ENCODE measurements at places on chromosomes 16 and 17. TPM values are rescaled to one million over a fixed set of nuclear protein-coding genes. Genes with fewer than 3 reads are reported as not detected.

DNA sequence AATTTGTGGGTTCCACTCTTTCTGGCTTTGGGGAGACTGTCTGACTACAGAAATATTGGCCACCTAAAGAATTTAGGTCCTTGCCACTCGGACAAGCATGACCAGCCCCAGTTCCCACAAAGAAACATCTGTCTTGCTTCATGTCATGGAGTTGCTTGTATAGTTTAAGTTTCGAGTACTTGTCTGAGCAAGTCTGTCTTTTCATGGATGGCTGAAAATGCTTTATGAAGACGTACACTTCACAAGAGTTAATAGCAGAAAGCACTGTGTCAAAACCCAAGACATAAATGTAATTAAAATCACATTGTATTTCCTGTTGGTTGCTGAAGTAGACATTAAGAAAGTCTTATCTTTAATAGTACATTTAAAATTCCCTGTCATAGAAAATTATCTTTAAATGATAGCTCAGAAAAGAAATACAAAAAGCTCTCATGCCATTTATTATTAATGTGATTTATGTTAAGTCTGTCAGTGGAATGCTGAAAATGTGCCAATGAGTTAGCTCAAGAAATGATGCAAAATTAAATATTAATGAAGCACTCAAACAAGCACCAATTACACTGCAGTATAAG is 29.8 kb upstream of the XYLT2 start:
- no peak for DNase-seq

DNA sequence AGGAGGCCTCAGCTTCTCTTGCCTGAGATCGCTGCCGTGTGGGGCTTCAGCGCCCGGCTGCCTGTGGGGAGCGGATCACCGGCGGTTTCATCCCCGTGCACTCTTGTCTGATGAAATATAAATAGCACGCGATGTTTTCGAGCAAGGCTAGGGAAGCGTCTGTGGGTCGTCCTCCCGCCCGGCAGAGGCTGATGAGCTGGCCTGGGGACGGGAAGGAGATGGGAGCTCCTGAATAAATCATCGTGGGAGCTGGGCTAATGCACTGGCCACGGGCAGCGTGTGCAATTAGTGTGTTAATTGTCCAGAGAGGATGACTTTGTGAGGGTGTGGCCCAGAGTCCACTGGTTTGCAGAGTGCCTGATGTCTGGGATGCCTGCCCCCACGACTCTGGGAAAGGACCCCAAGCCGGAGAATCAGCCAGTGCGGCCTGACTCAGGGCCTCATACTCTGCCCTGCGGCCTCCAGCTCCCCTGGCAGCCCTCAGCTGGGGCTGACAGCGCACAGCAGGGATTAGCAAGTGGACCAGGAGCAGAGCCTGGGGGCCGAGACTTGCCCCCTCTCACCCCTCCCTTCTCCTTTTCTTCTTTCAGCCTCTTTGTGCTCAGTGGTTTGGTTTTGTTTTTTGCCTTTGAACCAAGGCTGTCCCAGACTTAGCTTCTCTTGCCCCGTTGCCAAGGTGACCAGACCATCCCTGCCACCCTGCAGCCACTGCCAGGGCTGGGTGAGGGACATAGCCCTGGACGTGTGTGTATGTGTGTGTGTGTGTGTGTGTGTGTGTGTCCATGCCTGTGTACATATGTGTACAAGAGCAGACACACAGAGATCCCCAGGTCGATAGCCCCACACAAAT is 21.4 kb downstream of the KCNJ12 start:
- DNase-seq, result no peak

- no peak for DNase-seq
Observed at GRCh38 chr16:87692176-87692575, 73.6 kb downstream of the KLHDC4 start.

GRCh38 chr16:47562366-47562765 is 101.2 kb downstream of the PHKB start:
- no peak for DNase-seq

- peak; percentile 68 for DNase-seq
Observed at GRCh38 chr17:81713556-81714411, 1.7 kb downstream of the SLC25A10 start.

- no peak for DNase-seq
Observed at GRCh38 chr17:65609286-65609685, 47.8 kb upstream of the AXIN2 start.

GRCh38 chr16:2231016-2231931 is 5.0 kb upstream of the DNASE1L2 start:
- no peak for DNase-seq

DNA sequence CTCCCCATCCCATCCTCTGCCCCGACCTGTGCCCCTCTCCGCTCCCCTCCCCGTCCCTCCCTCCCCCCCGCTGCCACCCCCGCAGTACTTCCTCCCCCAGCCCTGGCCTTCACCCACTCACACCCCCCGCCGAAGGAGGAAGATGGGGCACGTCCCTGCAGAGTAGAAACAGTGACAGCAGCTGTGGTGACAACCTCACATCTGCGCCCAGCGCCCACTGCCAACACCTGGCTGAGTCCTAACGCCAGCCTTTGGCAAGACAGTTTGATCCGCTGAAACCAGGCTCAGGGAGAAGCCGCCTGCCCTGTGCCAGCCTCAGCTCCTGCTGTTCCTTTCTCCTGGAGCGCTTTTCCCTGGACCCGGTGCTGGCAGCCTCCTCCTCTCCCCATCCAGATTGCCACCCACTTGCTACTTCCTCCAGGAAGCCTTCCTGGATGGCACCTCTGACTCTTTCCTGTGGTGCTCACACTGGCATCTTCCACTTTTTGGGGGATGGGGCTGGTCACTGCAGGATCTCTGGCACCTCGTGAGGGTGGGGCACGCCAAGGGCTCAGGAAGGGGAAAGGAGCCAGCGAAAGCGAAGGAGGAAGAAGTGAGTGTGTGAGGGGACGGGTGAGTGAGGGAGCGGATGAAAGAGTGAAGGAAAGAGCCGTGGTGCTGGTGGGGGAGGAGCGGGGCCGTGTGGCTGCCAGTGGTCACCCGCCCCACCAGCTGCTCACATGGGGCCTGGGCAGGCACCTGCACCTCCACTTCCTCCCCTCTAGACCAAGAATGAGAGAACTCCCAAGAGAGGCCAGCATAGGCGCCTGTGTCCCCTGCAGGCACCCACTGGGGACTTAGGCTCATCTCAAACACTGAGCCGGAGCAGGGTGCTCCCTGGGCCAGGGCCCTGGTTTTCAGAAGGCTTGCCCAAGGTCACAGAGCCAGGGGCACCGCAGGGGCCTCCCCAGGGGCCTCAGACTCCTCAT is 27.0 kb downstream of the ZFPM1 start:
- no peak for DNase-seq

- DNase-seq, result no peak
Observed at GRCh38 chr16:29694384-29695195, 15.6 kb downstream of the QPRT start.

- DNase-seq, result no peak
Observed at GRCh38 chr17:67562005-67562404, 155.7 kb upstream of the NOL11 start.

- DNase-seq, result no peak
Observed at GRCh38 chr16:49679095-49679494, 176.8 kb downstream of the ZNF423 start.

DNA sequence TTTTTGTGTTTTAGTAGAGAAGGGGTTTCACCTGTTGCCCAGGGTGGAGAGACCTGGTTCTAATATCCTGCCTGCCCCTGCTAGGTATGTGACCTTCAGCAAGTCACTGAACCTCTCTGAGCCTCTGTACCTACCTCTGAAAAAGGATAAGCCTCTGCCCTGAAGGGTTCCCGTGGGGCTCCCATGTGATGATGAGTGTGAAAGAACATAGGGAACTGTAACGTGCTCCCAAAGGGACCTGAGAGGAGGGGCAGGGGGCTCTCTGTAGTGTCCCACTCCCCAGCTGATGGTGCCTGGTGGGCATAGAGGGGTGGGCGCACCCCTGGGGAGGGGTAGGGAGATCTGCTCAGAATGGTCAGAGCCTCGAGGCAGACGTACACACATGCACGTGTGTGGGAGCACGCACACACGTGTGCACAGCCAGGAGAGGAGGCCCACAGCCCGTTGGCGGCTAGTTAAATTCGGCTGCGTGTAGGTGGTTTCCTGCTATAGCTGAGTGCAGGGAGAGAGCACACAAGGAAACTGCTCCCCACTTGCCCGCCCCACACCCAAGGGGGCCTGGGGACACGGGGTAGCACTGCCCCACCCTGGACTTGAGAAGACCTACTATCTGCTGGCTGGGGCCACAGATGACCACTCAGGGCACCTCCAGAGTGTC is 6.7 kb downstream of the KCNH4 start:
- DNase-seq, result no peak

DNA sequence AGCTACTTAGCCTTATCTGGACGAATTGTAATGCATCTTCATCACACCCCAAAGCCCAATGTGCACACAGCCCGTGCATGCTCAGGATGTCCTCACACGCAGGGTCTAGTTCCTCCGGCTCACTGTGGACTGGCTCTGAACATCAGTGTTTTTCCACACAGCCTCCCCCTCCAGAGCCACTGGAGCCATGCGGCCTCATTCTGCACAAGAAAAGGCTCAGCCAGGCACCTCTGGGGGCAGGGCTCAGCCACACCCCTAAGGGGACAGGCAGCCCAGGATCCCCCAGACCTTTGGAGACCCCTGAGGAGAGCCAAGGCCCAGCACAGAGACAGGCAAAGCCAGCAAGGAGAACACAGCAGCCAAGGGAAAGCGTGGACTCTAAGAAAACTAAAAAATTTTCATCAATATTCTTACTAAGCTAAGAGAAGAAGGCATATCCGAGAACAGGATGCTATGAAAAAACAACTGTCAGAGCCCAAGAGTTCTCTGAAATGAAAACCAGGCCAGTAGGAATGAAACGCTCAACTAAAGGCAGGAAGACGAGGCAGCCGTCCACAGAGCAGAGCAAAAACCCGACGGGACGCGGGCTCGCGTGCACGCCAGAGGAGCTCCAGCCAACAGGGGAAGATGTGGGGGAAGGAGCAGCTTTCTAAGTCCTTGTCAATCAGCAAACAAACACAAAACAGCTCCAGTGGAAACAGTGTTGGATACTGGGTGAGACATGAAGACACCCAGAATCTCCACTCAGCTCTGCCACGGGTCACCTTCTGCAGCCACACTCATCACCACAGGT is 34.5 kb downstream of the MAP1LC3B start:
- no peak for DNase-seq

DNA sequence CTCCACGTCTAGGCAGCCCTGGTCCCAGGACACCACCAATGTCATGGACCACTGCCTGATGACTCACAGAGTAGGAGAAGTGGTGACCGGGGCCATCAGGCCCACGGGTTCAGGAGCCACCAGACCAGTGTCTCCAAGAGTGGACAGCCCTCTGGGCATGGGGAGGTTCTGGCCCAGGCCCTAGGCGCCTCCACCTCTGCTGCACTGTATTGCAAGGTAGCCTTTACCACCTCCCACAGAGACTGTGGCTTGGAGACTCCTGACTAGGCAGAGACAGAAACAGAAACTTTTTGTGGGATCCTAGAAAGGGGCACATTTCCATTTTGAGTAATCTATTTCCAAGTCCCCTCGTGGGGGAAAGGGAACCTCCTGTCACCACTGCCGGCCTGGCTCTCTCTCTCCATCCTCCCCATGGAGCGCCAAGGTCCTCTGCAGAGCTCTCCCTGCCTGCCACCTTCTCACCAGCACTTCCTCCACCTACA is 2.9 kb downstream of the CDIP1 start:
- no peak for DNase-seq

GRCh38 chr16:72018470-72018869 is 9.9 kb downstream of the DHODH start:
- DNase-seq, result no peak

DNA sequence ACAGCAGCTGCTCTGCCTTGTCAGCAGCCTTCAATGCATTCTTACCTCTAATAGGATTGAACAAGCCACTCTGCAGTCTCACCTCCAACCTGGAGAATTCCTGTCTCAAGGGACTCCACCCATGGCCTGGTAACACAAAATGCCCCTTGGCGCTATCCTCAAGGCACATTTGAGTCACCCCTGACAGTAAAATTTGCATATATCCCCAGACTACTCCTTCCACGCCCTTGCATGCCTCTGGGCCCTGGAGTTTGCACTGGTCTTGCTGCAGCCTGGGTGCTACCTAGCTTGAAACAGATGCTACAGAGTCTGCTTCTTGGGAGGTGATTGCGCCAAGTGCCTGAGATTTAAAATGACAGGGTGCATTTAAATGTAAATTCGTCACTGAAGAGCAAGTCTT is 391.4 kb upstream of the MAF start:
- DNase-seq, result no peak

- DNase-seq, result peak; percentile 90
Observed at GRCh38 chr16:89972244-89973234, 24.0 kb downstream of the DEF8 start.

- DNase-seq, result no peak
Observed at GRCh38 chr17:41760878-41761277, 25.6 kb downstream of the JUP start.

ZNF385C gene
- not detected for total RNA-seq

FAM171A2 gene
- total RNA-seq, result 14.4 TPM

DNAAF8 gene
- 5.4 TPM for total RNA-seq

USP43 gene
- total RNA-seq, result 5.3 TPM

CACNA1G gene
- 3.3 TPM for total RNA-seq

KCNJ18 gene
- not detected for total RNA-seq

CA10 gene
- total RNA-seq, result not detected

ANKRD40CL gene
- not detected for total RNA-seq

PLCG2 gene
- 3.9 TPM for total RNA-seq

All from Caki2 (cell line).